ENCODE measurements at places on chromosomes 7 and 10.
A peak's percentile ranks its signal among the peaks of the same experiment; 100 is the strongest.

DNA sequence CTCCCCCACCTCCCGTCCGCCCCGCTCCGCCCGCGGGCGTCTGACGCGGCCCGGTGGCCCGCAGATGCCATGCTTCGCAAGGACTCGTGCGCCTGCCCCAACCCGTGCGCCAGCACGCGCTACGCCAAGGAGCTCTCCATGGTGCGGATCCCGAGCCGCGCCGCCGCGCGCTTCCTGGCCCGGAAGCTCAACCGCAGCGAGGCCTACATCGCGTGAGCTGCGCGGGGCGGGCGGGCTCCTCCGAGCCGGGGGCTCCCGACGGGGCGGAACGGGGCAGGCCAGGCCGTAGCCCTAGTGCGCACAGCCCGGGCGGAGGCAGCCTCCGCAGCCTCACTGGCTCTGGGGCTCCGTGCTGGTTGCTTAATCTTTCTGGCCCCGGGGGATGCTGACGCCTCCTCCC lies 2.8 kb downstream of the ASIC3 start:
- no peak overlapping the region for H3K27ac ChIP-seq
- peaks cover 26% of the 10 kb centered on the region for H3K27me3 ChIP-seq
- H3K36me3 ChIP-seq = no peaks in the 10 kb centered on the region
- H3K4me3 ChIP-seq = peak overlapping the region; percentile 4

- no peaks in the 10 kb centered on the region for H3K27me3 ChIP-seq
- peaks cover 10% of the 10 kb centered on the region for H3K4me1 ChIP-seq
- DNase-seq = no peak
- peak overlapping the region; percentile 67 for H3K27ac ChIP-seq
- H3K4me3 ChIP-seq = no peak overlapping the region
Measured at GRCh38 chr7:135159359-135160085, 11.0 kb downstream of the CYREN start.

DNA sequence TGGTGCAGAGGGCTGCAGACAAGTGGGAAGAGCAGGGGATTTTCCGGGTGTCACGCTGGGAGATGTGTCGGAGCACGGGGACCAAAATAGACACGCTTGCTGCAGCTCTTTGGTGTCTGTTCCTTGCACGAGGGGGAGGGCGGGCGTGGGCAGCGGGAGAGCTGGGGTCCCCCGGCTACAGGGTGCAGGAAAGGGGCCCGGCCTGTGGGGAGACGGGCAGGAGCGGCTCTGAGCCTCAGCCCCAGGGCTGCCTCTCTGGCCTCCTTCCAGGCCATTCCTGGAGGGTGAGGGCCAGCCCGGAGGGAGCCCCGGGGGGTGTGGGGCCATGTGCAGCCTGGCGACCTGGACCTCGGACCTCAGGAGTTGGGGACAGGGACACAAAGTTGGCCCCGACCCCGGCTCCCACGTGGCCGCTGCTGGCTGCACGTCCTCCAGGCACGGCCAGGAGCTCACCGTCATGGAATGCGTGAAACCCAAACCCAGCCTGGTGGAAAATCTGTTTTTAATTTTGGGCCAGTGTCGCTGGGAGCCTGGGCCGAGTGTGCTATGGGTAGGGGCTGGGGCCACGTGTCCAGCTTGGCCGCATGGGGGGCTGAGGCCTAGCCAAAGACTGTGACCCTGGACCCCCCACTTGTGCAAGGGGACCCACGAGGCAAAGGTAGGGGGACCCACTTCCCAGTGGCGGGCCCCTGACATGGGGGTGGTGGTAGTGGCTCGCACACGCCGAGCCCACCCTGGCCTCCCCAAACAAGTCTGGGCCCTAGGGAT lies 6.6 kb downstream of the TTYH3 start:
- H3K27me3 ChIP-seq = no peaks in the 10 kb centered on the region
- peak overlapping the region; percentile 83 for H3K27ac ChIP-seq
- DNase-seq = no peak
- peaks cover 52% of the 10 kb centered on the region for H3K4me1 ChIP-seq
- H3K36me3 ChIP-seq = no peaks in the 10 kb centered on the region

GRCh38 chr7:552868-553635 lies 33.4 kb upstream of the PDGFA start:
- no peak overlapping the region for H3K4me3 ChIP-seq
- H3K4me1 ChIP-seq = no peaks in the 10 kb centered on the region
- H3K27me3 ChIP-seq = no peaks in the 10 kb centered on the region
- no peaks in the 10 kb centered on the region for H3K36me3 ChIP-seq

DNA sequence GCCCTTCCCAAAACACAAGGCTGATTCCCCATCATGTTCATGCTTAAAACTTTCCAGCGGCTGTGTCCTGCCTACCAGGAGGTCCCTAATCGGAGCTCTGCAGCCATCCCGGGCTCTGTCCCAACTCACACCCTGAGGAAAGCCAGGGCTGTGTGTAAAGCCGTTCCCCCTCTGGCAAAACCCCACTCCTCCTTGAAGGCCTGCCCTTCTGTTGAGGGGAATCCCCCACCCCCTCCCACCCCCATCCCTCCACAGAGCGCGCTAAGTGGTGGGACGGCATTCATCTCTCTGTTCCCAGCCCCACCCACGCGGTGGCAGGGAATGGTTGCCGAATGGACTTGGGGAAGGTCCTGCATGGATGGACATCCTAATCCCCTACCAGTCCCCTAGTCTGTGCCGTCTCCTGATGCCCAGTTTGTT lies 667 bp upstream of the TMEM120A start:
- H3K27me3 ChIP-seq = no peaks in the 10 kb centered on the region
- no peak overlapping the region for H3K4me3 ChIP-seq
- DNase-seq = peak; percentile 15

GRCh38 chr7:136480901-136481300 lies 387.6 kb upstream of the CHRM2 start:
- H3K27ac ChIP-seq = no peak overlapping the region
- H3K4me3 ChIP-seq = no peak overlapping the region
- H3K36me3 ChIP-seq = no peaks in the 10 kb centered on the region
- DNase-seq = no peak

GRCh38 chr7:11328309-11328708 lies 354.6 kb downstream of the PHF14 start:
- no peak overlapping the region for H3K4me3 ChIP-seq
- H3K27ac ChIP-seq = no peak overlapping the region
- H3K27me3 ChIP-seq = no peaks in the 10 kb centered on the region
- H3K36me3 ChIP-seq = no peaks in the 10 kb centered on the region
- H3K4me1 ChIP-seq = peaks cover 6% of the 10 kb centered on the region

GRCh38 chr7:135710417-135711138 lies 17.4 kb downstream of the SLC13A4 start:
- no peak overlapping the region for H3K4me3 ChIP-seq
- DNase-seq = no peak
- H3K36me3 ChIP-seq = no peaks in the 10 kb centered on the region
- no peak overlapping the region for H3K27ac ChIP-seq
- H3K27me3 ChIP-seq = no peaks in the 10 kb centered on the region

DNA sequence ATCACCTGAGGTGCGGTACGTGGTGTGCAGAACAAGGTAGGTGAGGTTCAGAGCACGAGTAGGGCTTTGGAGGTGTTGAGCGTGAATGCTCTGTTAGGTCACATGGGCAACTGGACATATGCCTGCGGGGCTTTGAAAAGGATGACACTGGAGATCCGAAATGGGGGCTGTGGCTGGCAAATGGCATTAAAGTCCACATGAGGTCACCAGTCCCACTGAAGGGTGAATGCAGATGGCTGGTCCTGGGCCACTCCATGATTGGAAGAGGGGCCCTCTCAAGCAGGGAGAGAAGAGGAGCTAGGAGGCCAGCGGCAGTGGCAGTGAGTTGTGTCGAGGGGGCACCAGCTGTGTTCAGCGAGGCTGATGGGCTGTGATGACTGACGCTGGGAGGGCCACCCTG lies 254.9 kb upstream of the SHH start:
- no peak overlapping the region for H3K4me3 ChIP-seq
- no peaks in the 10 kb centered on the region for H3K27me3 ChIP-seq
- H3K27ac ChIP-seq = no peak overlapping the region
- DNase-seq = no peak
- H3K36me3 ChIP-seq = no peaks in the 10 kb centered on the region
- no peaks in the 10 kb centered on the region for H3K4me1 ChIP-seq

- H3K36me3 ChIP-seq = no peaks in the 10 kb centered on the region
- no peak overlapping the region for H3K27ac ChIP-seq
- no peak for DNase-seq
- H3K27me3 ChIP-seq = no peaks in the 10 kb centered on the region
- H3K4me1 ChIP-seq = no peaks in the 10 kb centered on the region
Measured at GRCh38 chr7:14478834-14479510, 423.6 kb downstream of the DGKB start.

- H3K27ac ChIP-seq = peak overlapping the region; percentile 38
- H3K4me1 ChIP-seq = peaks cover 17% of the 10 kb centered on the region
- no peak overlapping the region for H3K4me3 ChIP-seq
Measured at GRCh38 chr7:156836443-156836842, 56.5 kb downstream of the LMBR1 start.

GRCh38 chr7:131014906-131015656 lies 281.1 kb upstream of the KLF14 start:
- H3K4me3 ChIP-seq = no peak overlapping the region
- H3K36me3 ChIP-seq = no peaks in the 10 kb centered on the region
- no peak overlapping the region for H3K27ac ChIP-seq

DNA sequence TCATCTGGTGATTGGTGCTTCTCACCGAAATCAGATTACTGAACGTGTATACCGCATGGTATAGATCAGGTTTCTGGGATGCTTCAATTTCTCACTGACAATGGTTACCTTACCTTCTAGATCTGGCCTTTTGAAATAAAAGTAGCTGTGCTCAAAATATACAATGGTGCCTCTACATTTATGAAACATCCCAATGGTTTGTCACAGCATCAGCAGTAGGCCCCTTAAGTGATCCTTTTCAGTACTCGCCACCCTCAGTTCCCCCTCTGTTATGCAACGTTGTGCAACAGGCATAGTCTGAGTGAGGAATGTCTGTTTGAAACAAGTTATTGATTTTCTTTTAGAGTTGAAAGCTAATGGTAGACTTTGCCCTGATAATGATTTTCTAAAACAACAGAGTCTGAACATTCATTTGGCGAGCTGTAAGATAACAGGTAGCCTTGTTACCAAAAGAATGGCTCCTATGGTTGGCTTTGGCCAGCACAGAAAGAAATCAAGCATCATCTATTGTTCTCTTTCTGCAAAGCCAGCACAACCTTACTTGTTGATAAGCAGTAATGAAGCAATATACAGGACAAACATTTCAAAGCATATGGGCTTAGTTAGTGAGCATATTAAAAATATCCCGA lies 693.9 kb downstream of the PARD3 start:
- no peak overlapping the region for H3K27ac ChIP-seq
- DNase-seq = no peak
- H3K27me3 ChIP-seq = no peaks in the 10 kb centered on the region
- H3K4me3 ChIP-seq = no peak overlapping the region
- H3K36me3 ChIP-seq = no peaks in the 10 kb centered on the region
- H3K4me1 ChIP-seq = peaks cover 28% of the 10 kb centered on the region

DNA sequence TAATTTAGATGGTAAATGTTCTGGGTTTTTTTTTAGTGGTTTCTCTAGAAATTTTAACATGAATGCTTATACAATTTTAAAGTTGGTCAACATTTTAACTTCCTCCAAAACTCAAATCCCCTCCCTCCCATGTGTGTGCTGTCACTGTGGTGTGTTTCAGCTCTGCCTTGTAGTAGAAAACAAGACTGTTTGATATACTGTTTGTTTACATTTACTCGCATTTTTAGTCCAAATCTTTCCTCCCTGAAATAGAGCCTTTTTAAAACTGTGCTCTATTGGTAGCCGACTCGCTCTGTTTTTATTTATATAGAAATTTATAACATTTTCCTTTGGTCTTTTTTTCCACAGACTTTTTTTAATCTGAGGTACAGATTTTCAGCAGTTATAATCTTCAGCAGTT lies 19.3 kb downstream of the PROSER2 start:
- no peaks in the 10 kb centered on the region for H3K4me1 ChIP-seq
- DNase-seq = no peak
- H3K27me3 ChIP-seq = no peaks in the 10 kb centered on the region
- no peak overlapping the region for H3K27ac ChIP-seq
- no peaks in the 10 kb centered on the region for H3K36me3 ChIP-seq
- no peak overlapping the region for H3K4me3 ChIP-seq

DNA sequence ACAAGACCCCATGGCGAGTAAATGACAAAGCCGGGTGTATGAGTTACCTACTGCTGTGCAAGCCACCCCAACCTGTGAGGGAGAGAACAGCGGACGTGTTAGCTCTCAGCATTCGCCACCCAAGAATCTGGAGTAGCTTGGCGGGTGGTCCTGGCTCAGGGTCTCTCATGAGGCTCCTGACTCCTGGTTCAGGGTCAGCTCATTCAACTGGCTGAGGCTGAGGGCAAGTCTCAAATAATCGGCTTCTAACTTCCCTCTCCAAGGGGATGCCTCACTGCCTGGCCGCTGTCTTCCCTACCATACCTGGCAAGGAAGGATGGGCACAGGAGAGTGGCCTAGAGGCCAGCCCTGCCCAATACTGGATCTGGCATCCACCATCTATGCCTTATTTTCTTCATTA lies 94.2 kb downstream of the HTR5A start:
- no peak overlapping the region for H3K4me3 ChIP-seq
- H3K27ac ChIP-seq = no peak overlapping the region
- H3K36me3 ChIP-seq = no peaks in the 10 kb centered on the region
- no peak for DNase-seq

GRCh38 chr7:155471718-155472117 lies 13.8 kb downstream of the EN2 start:
- no peak for DNase-seq
- no peaks in the 10 kb centered on the region for H3K36me3 ChIP-seq
- H3K4me1 ChIP-seq = peaks cover 8% of the 10 kb centered on the region
- no peak overlapping the region for H3K27ac ChIP-seq

Data from cardiac muscle cell (in vitro differentiated cells and primary cell).